ENCODE measurements at places on chromosomes 13 and 19. TPM values are rescaled to one million over a fixed set of nuclear protein-coding genes. Genes with fewer than 3 reads are reported as not detected.

Gene PGLYRP2
- total RNA-seq = not detected

Gene SPATA13
- 37.3 TPM for total RNA-seq

DNA sequence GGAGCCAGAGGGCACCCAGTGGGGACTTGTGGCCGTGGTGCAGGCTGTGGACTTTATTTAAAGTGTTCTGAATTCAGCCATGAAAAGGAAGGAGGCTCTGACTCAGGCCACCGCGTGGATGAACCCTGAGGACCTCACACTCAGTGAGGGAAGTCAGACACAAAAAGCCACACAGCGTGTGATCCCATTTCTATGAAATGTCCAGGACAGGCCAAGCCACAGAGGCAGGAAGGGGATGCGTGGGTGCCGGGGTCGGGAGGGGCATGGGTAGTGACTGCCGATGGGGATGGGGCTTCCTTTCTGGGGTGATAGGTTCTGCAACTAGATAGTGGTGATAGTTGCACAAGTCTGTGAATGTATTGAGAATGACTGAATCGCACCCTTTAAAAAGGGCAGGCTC lies 8.7 kb upstream of the ZBTB7A start:
- no peak for DNase-seq

- DNase-seq = peak; percentile 56
These were observed at the start of gene WDR87 for GRCh38 chr19:37905946-37906868. TSS of gene WDR87 (minus strand) at chr19:37906594. CDS start at chr19:37898239, 8,355 bp downstream.

Gene VSTM2B
- not detected for total RNA-seq

Gene KANK3
- total RNA-seq = 2.6 TPM

Gene ONECUT3
- total RNA-seq = not detected

GRCh38 chr19:55454787-55455243 lies 6.6 kb downstream of the ISOC2 start:
- no peak for DNase-seq

DNA sequence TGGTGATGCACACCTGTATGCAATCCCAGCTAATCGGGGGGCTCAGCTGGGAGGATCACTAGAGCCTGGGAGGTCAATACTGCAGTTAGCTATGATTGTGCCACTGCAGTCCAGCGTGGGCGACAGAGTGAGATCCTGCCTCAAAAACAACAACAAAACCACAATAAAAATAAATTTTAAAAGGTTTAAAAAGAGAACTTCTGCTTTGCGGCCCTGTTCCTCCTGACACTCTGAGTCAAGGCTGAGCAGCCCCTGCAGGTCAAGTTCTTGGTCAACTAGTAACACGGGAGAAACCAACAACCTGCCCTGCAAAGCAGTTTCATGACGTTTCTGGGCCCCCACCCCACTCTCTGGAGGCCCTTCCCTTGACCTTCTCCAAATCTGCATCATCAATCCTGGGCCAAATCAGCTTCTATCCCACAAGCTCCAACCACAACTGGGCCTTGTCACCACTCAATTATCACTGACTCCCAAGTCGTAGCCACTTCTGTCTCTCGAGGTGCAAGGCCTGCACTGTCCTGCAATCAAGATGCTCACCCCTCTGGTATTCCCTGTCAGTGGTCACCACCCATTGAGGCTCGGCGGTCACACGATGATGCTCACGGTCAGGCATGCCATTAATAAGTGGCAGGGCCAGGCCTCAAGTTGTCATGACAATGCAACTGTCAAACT lies 7.5 kb downstream of the ELAVL1 start:
- no peak for DNase-seq

DNA sequence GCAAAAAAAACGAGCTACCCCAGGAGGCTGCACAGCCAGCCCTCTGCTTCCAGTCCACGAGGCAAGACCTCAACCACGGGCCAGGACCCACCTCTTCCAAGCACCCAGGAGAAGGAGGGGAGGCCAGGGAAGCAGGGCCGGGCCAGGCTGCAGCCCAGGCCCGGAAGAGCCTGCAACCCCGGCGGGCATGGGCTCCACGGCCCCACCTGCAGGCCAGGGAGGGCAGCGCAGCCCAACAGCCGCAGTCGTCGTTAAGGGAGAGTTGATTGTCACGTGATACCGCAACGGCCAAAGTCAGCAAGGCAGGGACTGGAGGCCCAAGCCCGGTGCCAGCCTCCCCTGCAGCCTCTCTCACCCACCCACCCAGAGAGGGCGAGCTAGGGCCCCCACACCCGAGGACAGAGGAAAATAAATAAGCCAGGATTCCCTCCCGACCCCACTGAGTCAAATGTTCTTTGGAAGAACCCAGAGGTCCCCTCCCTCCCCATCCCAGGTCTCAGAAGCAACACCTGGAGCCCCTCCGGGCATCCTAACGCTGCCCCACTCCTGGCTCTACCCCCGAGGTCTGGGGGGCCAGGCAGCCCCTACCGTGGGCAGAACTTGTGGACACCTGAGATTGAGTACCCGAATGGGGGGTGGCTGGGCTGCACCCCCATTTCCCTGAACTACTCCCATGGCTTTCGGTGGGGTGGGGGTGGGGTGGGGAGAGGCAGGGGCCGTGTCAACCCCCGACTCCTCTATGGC lies 5.2 kb upstream of the REXO1 start:
- peak; percentile 90 for DNase-seq

GRCh38 chr13:32429433-32429909 lies 1.5 kb upstream of the N4BP2L1 start:
- DNase-seq = no peak
